ENCODE measurements at places on chromosomes 7 and 10.

GRCh38 chr7:47026780-47027361, 555.0 kb downstream of the TNS3 start:
- no peaks in the 10 kb centered on the region for H3K27me3 ChIP-seq
- H3K27ac ChIP-seq = no peak overlapping the region
- no peaks in the 10 kb centered on the region for H3K4me1 ChIP-seq
- DNase-seq = no peak
- H3K36me3 ChIP-seq = no peaks in the 10 kb centered on the region

DNA sequence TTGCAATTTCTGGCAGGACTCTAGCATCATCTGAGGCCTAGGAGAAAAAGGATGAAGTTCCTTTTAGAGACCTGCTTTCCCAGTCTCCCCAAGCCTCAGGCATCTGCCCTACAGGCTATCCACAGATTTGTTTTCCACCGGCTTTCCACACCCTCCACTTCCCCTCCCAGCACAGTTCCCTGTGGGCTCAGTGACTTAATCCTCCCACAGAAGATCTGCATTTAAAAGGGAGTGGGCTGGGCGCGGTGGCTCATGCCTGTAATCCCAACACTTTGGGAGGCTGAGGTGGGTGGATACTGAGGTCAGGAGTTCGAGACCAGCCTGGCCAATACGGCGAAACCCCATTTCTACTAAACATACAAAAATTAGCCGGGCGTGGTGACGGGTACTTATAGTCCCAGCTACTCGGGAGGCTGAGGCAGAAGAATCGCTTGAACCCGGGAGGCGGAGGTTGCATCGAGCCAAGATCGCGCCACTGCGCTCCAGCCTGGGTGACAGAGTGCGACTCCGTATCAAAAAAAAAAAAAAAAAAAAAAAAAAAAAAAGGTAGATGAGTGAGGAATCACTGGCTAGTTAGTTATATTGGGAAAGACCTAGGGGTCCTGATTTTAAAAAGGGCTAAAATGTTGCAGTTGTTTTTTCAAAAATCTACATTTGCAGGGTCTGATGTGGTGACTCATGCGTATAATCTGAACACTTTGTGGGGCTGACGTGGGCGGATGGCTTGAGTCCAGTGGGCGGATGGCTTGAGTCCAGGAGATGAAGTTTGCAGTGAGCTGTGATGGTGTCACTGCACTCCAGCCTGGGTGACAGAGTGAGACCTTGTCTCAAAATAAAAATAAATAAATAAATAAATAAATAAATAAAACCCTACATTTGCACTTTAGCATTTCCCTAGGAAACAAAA, 119.5 kb downstream of the BAMBI start:
- H3K4me1 ChIP-seq = no peaks in the 10 kb centered on the region
- DNase-seq = no peak
- H3K27me3 ChIP-seq = no peaks in the 10 kb centered on the region
- no peak overlapping the region for H3K4me3 ChIP-seq
- H3K36me3 ChIP-seq = no peaks in the 10 kb centered on the region

GRCh38 chr7:3683546-3684539, 382.8 kb downstream of the SDK1 start:
- H3K4me1 ChIP-seq = no peaks in the 10 kb centered on the region
- peaks cover 55% of the 10 kb centered on the region for H3K27me3 ChIP-seq
- no peaks in the 10 kb centered on the region for H3K36me3 ChIP-seq
- no peak for DNase-seq
- H3K27ac ChIP-seq = no peak overlapping the region

DNA sequence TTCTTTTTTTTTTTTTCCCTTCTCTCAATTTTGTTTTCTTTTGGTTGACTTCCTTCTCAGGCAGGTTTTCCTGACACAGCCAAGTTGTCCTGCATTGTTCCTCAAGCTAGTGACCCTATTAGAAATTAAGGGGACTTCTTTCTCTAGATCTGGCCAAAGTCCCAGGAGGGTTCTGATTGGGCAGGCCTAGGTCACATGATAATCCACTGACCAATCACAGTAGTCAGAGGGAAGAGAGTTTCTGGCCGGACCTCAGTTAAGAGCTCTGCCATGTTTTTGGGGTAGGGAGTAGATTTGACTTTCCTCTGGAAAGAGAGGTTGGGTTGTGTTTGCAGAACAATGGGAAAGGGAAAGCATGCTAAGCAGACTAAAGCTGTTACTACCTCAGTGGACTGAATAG, 16.2 kb downstream of the VWA2 start:
- no peak overlapping the region for H3K4me3 ChIP-seq
- H3K4me1 ChIP-seq = no peaks in the 10 kb centered on the region

GRCh38 chr10:132847416-132847777, 61.5 kb upstream of the NKX6-2 start:
- H3K4me1 ChIP-seq = peaks cover 7% of the 10 kb centered on the region
- no peak overlapping the region for H3K27ac ChIP-seq
- peaks cover 3% of the 10 kb centered on the region for H3K36me3 ChIP-seq
- no peak for DNase-seq

DNA sequence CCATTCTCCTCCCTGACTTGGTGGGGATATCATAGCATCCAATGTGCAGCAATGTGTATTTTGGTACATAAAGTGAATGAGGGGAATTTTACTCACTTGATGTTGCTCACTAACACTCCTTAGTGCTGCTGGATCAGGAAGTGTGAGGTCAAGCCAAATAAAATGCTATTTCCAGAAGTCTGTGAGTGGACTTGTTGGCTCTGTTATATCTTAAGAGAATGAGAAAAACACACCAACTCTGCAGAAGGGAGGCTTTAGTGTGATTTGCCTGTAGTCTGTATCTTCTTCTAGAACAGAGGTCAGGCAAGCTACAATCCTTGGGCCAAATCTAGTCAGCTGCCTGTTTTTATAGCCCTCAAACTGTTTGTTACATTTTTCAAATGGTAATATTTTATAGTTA, 154.3 kb downstream of the POLR1F start:
- H3K27me3 ChIP-seq = no peaks in the 10 kb centered on the region
- no peak for DNase-seq
- no peaks in the 10 kb centered on the region for H3K4me1 ChIP-seq
- H3K27ac ChIP-seq = no peak overlapping the region

DNA sequence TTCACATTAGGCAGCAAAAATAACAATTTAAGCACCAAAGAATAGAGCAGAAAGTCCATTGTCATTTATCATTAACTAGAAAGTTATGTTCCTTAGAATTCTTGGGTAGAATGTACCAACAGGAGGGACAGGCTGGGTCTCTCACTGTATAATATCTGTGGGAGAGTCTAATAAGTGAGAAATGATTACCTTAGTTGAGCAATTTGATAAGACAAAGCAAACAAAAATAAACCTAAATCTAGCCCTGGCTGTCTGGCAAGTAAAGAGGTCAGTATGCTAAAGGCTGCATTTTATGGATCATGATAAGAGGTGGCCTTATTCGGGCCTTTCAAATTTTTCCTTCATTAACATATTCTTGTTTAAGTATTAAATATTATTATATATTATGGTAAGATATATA, 35.6 kb downstream of the THNSL1 start:
- no peak for DNase-seq
- no peak overlapping the region for H3K27ac ChIP-seq
- no peaks in the 10 kb centered on the region for H3K36me3 ChIP-seq
- H3K4me1 ChIP-seq = no peaks in the 10 kb centered on the region
- no peak overlapping the region for H3K4me3 ChIP-seq
- H3K27me3 ChIP-seq = peaks cover 33% of the 10 kb centered on the region

- DNase-seq = no peak
- H3K4me3 ChIP-seq = peak overlapping the region; percentile 60
- H3K4me1 ChIP-seq = peaks cover 35% of the 10 kb centered on the region
Observed at GRCh38 chr10:110413049-110413783, 84.5 kb upstream of the DUSP5 start.

GRCh38 chr7:1520539-1521234, 9.8 kb upstream of the MAFK start:
- DNase-seq = no peak
- H3K27me3 ChIP-seq = peaks cover 25% of the 10 kb centered on the region
- no peak overlapping the region for H3K4me3 ChIP-seq
- H3K27ac ChIP-seq = no peak overlapping the region
- no peaks in the 10 kb centered on the region for H3K4me1 ChIP-seq

- H3K4me3 ChIP-seq = no peak overlapping the region
- no peaks in the 10 kb centered on the region for H3K27me3 ChIP-seq
- H3K4me1 ChIP-seq = no peaks in the 10 kb centered on the region
- DNase-seq = no peak
- H3K36me3 ChIP-seq = no peaks in the 10 kb centered on the region
Observed at GRCh38 chr10:115827231-115828009, 445.6 kb downstream of the GFRA1 start.

- H3K4me1 ChIP-seq = no peaks in the 10 kb centered on the region
- no peaks in the 10 kb centered on the region for H3K27me3 ChIP-seq
- no peaks in the 10 kb centered on the region for H3K36me3 ChIP-seq
- no peak overlapping the region for H3K27ac ChIP-seq
- no peak for DNase-seq
- H3K4me3 ChIP-seq = no peak overlapping the region
Observed at GRCh38 chr7:79723833-79724618, 270.6 kb upstream of the MAGI2 start.

DNA sequence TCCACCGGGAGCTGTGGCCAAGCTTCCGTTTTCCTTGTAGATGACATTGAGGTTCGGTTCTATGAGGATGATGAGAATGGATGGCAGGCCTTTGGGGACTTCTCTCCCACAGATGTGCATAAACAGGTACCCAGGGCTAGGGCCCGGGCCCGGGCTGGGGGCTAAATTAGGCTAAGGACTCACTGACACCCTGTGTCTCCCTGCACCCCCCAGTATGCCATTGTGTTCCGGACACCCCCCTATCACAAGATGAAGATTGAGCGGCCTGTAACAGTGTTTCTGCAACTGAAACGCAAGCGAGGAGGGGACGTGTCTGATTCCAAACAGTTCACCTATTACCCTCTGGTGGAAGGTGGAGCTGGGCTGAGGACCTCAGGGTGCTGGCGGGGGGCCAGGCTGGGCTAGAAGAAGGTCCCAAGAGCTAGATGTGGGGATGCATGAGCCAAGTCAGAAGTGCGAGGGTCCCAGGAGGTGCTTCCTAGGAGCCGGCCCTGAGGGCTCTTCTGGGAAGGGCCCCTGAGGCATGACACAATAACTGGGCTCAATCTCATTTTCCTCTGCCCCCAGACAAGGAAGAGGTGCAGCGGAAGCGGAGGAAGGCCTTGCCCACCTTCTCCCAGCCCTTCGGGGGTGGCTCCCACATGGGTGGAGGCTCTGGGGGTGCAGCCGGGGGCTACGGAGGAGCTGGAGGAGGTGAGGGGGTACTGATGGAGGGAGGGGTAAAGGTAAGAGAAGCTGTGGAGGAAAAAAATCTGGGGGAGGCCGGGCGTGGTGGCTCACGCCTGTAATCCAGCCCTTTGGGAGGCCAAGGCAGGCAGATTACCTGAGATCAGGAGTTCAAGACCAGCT, 2.9 kb downstream of the NFKB2 start:
- peaks cover 54% of the 10 kb centered on the region for H3K36me3 ChIP-seq
- no peak for DNase-seq
- H3K4me1 ChIP-seq = peaks cover 33% of the 10 kb centered on the region
- H3K27me3 ChIP-seq = no peaks in the 10 kb centered on the region

DNA sequence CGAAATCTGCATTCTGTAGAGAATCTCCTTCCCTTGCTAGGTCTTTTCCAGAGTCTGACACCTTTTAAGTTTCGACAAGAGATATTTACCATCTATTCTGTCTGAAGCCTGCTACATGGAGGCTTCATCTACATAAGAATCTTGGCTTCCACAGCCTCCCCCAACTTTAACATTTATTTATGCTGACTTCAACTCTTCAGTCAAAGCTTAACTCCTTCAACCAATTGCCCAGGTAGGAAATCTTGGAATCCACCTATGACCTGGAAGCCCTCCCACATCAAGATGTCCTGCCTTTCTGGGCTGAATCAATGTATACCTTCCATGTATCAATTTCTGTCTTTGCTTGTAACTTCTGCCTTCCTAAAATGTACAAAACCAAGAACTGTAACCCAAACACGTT, 54.7 kb downstream of the MINPP1 start:
- DNase-seq = no peak
- no peaks in the 10 kb centered on the region for H3K36me3 ChIP-seq
- H3K27me3 ChIP-seq = peaks cover 15% of the 10 kb centered on the region
- H3K4me1 ChIP-seq = no peaks in the 10 kb centered on the region
- no peak overlapping the region for H3K27ac ChIP-seq

DNA sequence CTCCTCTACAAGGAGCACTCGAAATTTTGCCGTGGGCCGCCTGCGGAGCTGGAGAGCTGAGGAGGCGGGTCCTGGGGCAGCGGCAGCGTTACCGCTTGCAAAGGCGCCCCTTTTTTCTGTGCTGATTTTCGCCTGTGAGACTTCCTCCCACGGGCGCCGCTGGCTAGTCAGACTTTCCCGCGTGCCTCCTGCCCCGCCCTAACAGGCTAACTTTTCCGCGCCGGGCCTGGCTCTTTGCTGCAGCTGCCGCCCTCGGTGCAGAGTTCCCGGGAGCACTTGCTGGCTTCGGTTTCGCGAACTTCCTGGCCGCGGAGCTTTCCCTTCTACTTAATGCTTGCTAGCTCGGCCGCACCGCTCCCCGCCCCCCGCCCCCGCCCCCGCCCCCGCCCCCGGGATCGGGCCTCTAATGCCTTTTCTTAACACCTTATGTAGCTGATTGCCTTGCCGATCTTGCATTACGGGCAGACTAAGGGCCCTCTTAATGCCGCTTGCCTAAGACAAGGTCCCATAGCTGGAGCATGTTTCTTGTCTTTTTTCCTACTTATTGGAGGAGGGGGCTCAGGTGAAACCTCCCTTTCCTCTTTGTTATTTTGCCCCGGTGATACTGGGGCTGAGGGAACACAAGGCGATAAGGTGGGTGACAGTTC, 37.9 kb upstream of the RASGEF1A start:
- no peaks in the 10 kb centered on the region for H3K27me3 ChIP-seq
- no peaks in the 10 kb centered on the region for H3K36me3 ChIP-seq
- H3K4me1 ChIP-seq = peaks cover 29% of the 10 kb centered on the region
- H3K4me3 ChIP-seq = peak overlapping the region; percentile 74
- peak overlapping the region; percentile 29 for H3K27ac ChIP-seq
- DNase-seq = no peak

- no peak overlapping the region for H3K27ac ChIP-seq
- H3K4me3 ChIP-seq = no peak overlapping the region
- DNase-seq = no peak
- H3K4me1 ChIP-seq = no peaks in the 10 kb centered on the region
- peaks cover 11% of the 10 kb centered on the region for H3K27me3 ChIP-seq
Observed at GRCh38 chr7:43196379-43196778, 83.9 kb downstream of the HECW1 start.

DNA sequence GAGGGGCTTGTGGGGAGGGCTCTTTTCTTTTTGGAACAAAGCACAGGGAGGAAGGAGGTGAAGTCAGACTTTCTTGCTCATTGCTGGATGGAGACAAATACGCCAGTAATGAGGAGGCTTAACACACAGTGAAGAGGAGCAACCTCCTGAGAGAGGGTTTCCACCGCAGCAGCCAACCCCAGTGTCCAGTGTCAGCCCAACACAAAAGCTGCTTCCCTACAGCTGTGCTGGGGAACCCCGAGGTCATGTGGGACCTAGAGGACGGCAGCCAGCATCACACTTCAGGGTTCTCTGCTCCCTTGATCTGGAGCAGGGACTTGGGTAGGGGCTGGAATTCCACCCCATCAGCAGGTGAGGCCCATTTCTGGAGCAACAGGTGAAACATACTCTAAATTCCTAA, 7.7 kb downstream of the BLNK start:
- no peak overlapping the region for H3K27ac ChIP-seq
- DNase-seq = no peak
- no peak overlapping the region for H3K4me3 ChIP-seq
